Suppressor macrophage treated with lipopolysaccharide for 1 hour (primary cell): ENCODE measurements at places on chromosomes 1 and 21.

DNA sequence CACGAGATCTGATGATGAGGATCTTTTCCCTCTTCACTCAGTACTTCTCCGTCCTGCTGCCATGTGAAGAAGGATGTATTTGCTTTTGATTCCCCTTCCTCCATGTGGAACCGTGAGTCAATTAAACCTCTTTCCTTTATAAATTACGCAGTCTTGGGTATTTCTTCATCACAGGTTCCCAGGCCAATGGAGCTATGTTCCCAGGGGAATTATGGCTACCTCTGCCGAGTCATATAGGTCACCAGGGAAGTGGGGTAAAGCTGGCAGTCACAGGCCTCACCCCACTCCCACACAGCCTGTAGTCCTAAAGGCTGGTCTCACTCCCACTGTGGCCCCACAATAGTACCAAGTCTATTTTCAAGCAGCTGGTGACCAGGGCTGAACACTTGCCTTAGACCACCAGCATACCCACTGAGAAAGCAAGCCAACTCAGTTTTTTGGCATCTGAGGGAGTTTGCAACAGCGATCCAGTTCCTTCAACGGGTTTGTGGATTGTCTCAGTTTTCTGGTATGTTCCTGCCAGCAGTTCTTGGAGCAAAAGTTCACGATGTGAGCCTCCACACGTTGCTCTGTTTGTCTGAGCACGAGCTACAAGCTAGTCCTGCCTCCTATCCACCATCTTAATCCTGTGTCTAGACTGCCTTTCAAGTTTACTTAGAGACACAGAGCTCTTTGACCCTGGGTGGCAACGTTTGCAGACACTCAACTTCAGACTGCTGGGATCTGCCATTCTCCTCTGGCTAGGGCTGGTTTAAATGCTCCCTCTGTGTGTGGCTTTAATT is 104.5 kb downstream of the CENPF start:
- DNase-seq, result no peak

DNA sequence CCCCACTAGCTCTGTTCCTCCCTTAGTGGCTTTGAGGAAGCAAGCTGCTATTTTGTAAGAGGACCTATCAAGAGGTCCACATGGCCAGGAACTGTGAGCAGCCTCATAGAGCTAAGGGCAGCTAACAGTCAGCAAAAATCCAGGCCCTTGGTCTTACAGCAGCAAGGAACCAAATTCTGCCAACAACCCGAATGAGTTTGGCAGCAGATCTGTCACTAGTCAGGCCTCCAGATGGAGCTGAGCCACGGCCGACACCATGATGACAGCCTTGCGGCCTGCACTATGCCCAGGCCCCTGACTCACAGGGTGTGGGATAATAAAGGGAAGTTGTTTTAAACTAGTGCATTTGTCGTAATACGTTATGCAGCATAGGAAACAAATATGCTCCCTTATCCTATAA is 28.0 kb upstream of the H3-3A start:
- peak; percentile 98 for DNase-seq

DNA sequence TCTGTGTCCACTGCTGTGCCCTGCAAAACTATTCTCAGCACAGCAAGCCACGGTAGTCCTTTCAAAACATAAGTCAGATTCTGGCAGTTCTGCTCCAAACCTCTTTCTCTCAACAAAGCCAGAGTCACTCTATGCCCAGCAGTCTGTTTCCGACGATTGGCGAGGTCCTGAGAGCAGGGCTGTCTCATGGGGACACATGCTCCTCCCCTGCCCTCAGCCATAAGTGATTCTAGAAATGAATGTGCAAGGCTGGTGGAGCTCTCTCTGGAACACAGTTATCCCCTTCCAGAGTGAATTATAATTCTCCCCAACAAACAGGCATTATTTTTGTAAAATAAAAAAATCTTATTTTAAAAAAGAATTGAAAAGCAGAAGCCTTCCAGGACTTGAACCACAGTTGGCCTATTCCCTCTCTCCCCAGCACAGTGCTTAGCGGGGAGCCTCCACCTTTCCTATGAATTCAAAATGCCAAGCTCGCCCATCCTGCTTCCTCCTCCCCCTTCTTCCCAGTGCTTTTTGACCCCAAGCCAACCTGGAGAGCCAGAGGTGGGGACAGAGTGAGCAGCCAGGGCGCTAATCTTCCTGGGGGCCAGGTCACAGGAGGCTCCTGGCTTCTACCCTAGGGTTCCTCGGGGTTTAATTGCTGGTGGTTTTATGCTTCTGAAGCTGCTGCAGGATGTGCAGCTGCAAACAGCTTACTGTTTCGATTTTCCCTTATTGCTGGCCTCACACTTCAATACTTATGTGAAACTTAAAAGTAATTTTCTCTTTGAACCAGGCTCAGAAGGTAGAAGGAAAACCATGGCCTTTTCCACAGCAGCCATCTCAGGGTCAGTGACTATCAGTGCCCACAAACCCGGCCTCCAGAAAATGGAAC is 41.1 kb downstream of the KCNJ6 start:
- DNase-seq, result no peak

GRCh38 chr1:43653893-43654292 is 3.9 kb downstream of the KDM4A start:
- no peak for DNase-seq

GRCh38 chr1:66533804-66534740 is at the start of gene SGIP1:
Gene SGIP1, plus strand, starts transcription at chr1:66534153. Its CDS starts 206 bp downstream, at chr1:66534359.
- DNase-seq, result peak; percentile 38

- DNase-seq, result no peak
Observed at GRCh38 chr21:18960306-18960705, 556.7 kb upstream of the TMPRSS15 start.

DNA sequence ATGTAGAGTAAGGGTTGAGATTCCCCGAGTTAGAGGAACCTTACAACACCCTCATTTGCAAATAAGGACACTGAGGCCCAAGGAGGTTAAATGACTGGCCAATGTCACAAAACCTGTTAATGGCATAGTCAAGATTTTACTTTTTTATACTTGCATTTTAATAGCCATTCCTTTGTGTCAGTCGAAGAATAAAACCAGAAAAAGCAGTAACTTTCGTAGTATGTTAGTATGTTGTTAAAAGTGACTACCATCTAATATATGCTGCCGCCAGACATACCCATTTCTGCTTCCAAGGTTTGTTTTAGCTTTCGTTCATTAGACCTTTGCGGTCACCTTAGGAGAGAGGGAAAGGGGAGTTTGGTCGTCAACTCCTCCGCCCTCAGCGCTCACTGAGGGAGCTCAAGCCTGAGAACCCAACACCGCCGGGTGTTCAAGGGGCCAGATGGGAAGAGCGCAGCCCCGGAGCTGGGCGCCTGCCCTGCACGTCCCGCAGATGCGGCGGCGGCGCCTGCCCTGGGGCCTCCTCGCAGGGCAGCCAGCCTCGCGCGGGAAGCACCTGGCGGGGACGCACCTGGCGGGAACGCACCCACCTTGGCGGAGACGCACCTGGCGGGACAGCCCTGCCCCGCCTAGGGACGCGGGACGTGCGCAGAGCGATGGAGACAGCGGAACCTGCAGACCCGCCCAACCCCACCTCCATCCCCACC is 466 bp downstream of the VPS26C start:
- DNase-seq, result peak; percentile 27

GRCh38 chr1:212666116-212666775 is 33.4 kb downstream of the BATF3 start:
- no peak for DNase-seq

GRCh38 chr1:66350001-66350547 is 183.9 kb upstream of the SGIP1 start:
- DNase-seq, result peak; percentile 86

DNA sequence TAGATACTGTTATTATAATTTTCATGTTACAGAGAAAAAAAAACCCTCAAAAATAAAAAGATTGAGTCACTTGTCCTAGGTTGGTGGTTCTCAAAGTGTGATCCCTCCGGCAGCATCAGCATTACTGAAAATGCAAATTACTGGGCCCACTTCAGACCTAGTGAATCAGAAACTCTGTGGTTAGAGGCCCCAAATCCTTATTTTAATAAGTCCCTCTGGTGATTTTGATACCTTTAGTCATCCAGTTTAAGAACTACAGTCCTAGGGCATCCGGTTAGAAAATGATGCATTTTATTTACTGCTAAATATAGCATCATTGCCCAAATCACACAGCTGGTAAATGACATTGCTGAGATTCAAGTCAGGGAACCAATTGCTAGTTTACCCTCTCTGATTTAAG is 203.7 kb upstream of the RUNX1 start:
- no peak for DNase-seq
